ENCODE measurements at places on chromosomes 5 and 9.

- no peak for DNase-seq
Measured at GRCh38 chr5:131212471-131213021, 41.8 kb downstream of the LYRM7 start.

GRCh38 chr5:61808091-61808490, 476.0 kb downstream of the ZSWIM6 start:
- DNase-seq = no peak

DNA sequence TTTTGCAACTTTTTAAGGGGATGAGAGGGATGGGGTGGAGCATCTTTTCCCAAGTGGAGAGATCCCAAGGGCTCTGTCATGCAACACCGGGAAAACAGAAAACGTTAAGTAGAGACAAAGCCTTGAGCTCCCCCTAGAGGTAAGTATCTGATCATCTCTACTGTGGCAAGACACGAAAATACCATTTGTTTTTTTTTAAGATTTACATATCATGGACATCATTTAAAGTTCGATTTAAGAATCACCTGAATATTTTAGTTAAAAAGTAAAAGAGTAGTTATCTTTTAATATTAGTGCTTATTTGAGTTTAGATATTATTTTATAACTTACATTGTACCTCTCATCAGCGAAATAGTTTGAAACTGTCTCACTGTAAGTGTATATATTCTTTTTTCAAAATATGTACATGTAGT, 200.4 kb downstream of the LRRC70 start:
- no peak for DNase-seq

- DNase-seq = no peak
Measured at GRCh38 chr9:90433398-90433941, 209.2 kb downstream of the DIRAS2 start.

- DNase-seq = no peak
Measured at GRCh38 chr9:118457171-118458000, 753.2 kb downstream of the TLR4 start.

GRCh38 chr9:135307300-135307699, 172.3 kb upstream of the PPP1R26 start:
- DNase-seq = no peak

- no peak for DNase-seq
Measured at GRCh38 chr5:61477788-61478187, 145.7 kb downstream of the ZSWIM6 start.

GRCh38 chr9:109792951-109793546, 13.1 kb downstream of the PALM2AKAP2 start:
- DNase-seq = no peak

DNA sequence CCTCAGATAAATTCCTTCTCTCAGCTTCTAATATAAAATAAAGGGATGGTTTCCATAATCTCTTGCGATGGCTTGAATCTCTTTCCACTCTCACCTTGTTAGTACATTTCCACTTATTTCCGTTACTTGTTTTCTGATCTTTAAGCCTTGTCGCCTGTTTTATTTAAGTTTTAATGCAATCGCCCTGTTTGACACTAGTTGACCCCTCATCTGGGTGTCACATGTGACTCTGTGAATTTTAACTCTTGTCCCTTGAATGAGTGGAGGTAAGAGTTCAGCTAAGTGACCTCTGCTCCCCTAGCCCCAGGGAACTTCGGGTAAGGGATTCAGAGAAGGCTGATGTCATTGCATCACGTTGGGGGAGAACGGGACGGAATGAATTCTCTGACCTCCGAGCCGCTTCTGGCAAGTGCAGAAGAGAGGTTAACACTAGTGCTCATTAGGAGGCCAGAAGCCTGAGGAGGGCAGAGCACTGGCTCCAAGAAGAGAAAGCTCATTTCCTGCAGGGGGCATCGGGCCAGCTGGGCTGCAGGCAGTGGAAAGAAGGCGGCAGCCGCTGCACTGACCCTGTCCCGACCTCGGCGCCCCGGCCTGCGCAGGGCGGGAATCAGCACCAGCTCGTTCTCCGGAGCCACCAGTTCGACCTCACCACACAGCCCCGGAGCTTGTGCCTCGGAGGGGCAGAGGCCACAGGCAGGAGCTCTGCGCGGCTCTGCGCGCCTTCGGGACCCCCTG, 569 bp downstream of the HINT2 start:
- peak; percentile 17 for DNase-seq

DNA sequence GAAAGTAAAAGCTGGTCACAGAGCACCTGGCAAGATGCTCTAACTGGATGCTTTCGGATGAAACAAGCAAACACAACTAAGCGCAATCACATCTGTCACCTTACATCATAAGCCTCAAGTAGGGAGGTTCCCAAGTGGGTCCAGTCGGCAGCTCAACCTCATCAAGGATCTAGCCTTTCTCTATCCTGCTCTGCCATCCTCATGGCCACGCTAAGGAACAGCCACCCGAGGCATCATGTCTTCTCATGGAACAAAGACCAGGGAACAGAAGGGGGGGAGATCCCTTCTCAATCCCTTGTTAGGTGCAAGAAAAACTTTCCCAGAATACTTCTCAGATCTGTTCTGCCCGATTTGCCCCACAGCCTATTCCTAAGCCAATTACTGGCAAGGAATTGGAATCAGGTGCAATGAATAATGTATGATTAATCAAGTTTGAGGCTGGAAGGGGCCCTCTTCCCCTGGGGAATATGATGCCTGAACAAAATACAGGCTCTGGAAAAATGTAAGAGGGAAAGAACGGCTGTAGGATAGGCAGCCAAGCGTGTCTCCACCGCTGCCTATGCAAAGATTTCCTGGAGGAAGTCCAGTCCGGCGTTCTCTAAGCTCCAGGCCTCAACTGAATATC, 1.3 kb upstream of the HABP4 start:
- DNase-seq = no peak

- no peak for DNase-seq
Measured at GRCh38 chr5:154368041-154368800, 77.6 kb upstream of the SAP30L start.

- DNase-seq = peak; percentile 36
Measured at GRCh38 chr9:77433675-77434445, 214.3 kb downstream of the GNA14 start.

DNA sequence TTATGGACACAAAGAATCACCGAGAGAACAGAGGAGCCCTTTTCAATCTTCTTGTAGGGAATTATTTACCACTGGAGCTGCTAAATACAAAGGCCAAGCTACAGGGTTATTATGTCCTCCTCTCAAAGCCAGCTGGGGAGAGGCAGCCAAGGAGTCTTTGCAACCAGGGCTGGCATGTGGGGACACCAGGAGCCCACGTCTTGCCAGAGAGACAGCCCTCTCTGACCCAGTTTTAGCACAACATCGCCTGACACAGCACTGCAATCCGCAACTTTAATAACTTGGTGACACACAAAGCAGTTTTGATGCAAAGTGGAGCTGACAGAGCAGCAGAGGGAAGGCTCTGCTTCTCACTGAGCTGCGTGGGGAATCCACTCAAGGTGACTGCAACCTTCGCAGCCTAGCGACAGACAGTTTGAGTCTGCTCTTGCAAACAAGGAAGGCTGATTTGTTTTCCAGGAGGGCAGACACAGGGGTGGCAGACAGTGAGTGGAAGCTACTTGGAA, 33.6 kb downstream of the TLR4 start:
- DNase-seq = no peak

DNA sequence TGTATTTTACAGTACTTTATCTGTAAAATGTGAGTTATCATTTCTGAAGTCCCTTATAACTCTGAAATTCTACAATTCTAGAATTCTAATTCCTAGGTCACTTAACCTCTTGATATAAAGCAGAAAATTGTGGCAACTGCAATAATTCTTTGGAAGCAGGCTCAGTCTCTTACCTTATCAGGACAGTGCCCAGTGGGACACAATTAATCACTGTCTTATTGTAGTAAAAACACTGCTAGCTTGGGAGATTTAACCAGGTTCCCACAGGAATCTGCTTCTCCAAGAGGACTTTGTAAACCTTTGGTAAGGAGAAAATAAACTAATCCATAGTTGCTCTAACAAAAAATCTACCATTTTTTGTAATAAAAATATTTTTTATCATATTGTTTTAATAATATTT, 18.3 kb upstream of the SPATA9 start:
- DNase-seq = no peak

GRCh38 chr5:72509401-72509800, 2.2 kb upstream of the ZNF366 start:
- DNase-seq = no peak

GRCh38 chr5:57531333-57531732, 48.7 kb upstream of the ACTBL2 start:
- no peak for DNase-seq

DNA sequence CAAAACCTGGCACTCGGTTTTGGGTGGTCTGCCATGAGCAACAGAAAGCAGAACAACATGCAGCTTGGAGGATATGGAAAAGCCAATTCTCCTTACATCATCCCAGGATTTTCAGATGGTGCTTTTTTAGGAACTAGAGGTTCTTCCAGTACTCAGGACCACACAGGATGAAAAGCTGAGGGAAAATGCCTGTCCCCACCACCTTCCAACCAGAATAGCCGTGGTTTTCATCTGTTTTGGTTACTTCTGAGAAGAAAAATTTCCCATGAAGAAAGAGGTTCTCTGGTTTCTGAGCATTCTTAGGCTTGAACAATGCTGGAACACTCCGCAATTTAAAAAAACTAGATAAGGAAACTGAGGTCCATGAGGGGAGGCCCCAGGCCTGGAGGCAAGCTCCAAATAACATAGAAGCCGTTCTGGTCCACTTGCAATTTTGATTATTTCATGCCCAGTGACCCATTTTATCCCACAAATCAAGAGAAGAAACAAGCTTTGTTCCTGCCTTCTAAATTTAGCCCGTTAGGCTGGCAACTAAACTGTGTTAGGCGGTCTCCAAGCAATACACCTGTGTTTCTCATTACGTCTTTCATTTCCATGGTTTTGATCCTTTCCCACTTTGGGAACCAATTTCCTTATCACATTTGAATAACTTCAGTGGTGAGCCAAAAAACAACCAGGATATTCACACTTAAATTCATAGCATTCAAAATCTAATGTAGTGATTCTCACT, 79.2 kb upstream of the SPIN1 start:
- no peak for DNase-seq

- no peak for DNase-seq
Measured at GRCh38 chr5:172973127-172973916, 10.2 kb upstream of the ATP6V0E1 start.

- DNase-seq = no peak
Measured at GRCh38 chr5:65734921-65735320, 12.9 kb downstream of the NLN start.

GRCh38 chr5:113232221-113232620, 202.6 kb downstream of the TSSK1B start:
- no peak for DNase-seq

Measured in stimulated activated CD4-positive, alpha-beta T cell treated with anti-CD3 and anti-CD28 coated beads, Interleukin-4, amount 100 ng/mL, for 4 hours (primary cell).